ENCODE measurements at places on chromosomes 2 and 18.

GRCh38 chr2:38500283-38500634, 102.5 kb downstream of the HNRNPLL start:
- no peak for DNase-seq

GRCh38 chr2:58609326-58609725, 368.2 kb upstream of the FANCL start:
- DNase-seq: no peak

GRCh38 chr2:216017365-216017764, 4.0 kb upstream of the MREG start:
- peak; percentile 10 for DNase-seq

DNA sequence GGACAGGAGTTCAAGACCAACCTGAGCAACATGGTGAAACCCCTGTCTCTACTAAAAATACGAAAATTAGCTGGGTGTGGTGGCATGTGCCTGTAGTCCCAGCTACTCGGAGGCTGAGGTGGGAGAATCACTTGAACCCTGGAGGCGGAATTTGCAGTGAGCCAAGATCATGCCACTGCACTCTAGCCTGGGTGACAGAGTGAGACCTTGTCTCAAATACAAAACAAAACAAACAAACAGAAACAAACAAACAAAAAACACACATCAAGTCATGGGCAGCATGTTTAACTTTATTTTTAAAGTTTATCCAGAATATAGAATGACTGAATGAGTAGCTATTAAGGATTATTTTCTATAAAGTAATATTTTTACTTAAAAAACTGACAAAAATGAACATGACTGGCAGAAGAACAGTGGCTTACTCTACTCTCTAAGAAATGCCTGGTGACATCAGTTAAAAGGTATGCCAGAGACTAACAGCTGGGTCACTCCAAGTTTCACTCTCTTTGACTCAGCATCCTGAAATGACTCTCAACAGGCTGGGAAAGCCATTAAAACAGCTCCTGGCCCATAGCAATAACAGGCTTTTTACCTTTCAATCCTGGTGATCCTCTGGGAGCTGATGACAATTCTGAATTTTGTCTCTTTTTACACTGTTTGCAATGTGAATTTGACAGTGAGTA, 281.6 kb upstream of the STON1 start:
- DNase-seq: peak; percentile 59

- DNase-seq: no peak
Observed at GRCh38 chr2:30677861-30678385, 129.3 kb downstream of the CAPN13 start.

DNA sequence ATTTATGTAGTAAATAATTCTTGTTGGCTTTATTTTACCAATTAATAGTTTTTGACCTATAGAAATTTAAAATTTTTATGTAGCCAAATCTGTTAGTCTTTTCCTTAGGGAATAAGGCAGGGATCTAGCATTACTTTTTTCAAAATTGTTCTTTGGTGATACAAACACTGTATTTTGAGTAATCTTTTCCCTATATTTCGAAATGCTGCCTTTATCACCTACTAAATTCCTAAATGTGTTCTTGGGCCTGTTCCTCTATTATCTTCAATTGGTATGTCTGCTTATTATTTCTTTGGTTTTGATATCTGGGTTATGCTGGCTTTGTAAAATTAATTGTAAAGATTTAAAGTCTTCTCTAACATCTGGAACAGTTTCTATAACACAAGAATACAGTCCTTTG, 87.5 kb downstream of the DYSF start:
- no peak for DNase-seq

- no peak for DNase-seq
Observed at GRCh38 chr2:100041946-100042345, 100.4 kb downstream of the AFF3 start.

GRCh38 chr2:74849228-74849892, 15.4 kb downstream of the HK2 start:
- DNase-seq: no peak

GRCh38 chr2:127134235-127134634, 27.3 kb upstream of the BIN1 start:
- no peak for DNase-seq

DNA sequence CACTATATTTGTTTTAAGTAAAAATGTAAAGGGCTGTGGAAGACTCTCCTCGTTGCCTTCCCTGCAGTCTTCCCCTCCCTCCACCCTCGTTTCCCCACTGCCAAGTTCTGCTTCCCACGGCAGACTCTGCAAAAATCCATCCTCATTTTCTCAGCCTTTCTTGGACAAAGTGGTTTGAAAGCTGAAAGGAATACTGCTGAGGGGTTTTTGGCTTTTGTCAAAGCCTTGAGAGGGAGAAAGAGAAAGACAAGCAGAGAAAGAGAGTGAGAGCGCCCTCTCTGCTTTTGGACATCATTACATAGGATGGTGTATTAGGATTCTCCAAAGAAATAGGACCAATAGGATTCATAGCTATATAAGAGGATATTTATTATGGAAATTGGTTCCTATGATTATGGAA, 455.9 kb upstream of the SOX11 start:
- DNase-seq: no peak

DNA sequence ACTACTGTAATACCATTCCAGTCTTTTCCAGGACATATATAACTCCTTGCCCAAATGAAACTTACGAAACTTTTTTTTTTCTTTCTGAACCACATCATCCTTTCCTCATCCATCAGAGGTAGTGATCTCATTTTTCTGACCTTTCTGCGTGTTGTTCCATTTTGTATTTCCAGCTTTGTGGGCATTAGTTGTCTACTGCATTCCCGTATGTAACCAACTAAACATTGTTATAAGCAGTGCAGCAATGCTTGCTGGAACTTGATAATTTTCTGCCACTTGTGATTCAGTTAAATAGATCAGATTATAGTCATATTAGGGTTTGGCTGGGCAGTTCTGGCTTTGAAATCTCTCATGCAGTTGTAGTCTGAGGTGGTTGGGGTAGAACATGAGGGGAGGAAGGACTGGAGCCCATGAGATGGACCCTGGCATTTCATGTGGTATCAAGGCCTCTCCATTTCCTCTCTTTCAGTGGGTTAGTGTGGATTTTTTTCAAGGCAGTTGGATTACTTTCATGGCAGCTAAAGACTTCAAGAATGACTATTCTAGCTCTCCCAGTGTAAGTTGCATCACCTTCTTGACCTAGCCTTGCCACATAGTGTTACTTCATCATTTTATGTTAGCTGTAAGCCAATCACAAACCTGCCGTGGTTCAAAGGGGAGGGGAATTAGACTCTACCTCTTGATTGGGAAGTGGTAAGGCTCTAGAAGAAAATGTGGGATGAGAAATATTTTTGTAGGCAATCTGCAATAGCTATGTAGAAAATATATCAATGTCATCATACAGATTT, 80.5 kb downstream of the EHBP1 start:
- no peak for DNase-seq

GRCh38 chr2:227461811-227462461, 10.0 kb upstream of the AGFG1 start:
- DNase-seq: no peak

DNA sequence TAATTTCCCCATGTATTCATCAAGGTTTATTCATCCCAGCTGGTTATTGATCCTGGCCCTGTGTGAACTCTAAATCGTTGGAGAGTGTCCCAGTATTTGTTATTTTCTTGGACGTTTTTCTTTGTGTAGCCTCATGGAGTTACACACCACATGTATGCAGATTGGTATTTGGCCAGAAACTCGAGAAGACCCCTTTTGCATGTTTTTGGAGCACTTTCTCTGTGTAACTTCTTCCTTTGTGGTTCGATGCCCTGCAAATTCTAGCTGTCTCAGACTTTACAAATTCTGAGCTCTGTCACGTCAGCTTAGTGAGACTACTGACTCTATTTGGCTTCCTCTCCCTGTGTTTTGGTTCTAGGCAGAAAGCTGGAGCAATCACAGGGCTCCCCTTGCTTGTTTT, 198.7 kb downstream of the MCFD2 start:
- DNase-seq: no peak

GRCh38 chr2:10884574-10884975, 27.2 kb upstream of the KCNF1 start:
- no peak for DNase-seq

GRCh38 chr2:157190151-157190550, 67.4 kb upstream of the GALNT5 start:
- DNase-seq: no peak

GRCh38 chr2:152504618-152505017, 169.6 kb downstream of the FMNL2 start:
- peak; percentile 54 for DNase-seq

GRCh38 chr2:202065876-202066275, 7.2 kb upstream of the KIAA2012 start:
- DNase-seq: no peak

GRCh38 chr2:241870081-241870541, 582 bp downstream of the RTP5 start:
- no peak for DNase-seq

- no peak for DNase-seq
Observed at GRCh38 chr18:79272916-79273315, 122.8 kb upstream of the NFATC1 start.

DNA sequence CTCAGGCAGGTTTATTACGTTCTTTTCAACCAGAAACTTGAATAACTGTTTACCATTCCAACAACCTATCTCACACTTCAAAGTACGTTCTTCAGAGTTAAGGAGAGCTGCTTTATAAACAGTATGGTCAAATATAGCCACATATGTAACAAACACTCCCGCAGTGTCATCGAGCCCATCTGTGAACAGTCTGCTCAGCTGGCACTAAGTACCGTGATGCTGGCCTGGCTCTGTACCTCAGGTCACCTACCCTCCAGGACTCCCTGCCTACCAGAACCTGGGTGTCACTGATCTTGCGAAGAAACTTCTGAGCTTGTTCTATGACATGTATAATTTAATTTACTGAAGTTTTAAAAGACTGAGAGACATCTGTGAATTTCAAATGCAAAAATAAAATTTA, 71.4 kb downstream of the SEPTIN10 start:
- no peak for DNase-seq
